ENCODE measurements at places on chromosomes 11 and 22.

- DNase-seq = peak; percentile 21
Measured at GRCh38 chr11:61392981-61393595, 701 bp downstream of the TMEM216 start.

DNA sequence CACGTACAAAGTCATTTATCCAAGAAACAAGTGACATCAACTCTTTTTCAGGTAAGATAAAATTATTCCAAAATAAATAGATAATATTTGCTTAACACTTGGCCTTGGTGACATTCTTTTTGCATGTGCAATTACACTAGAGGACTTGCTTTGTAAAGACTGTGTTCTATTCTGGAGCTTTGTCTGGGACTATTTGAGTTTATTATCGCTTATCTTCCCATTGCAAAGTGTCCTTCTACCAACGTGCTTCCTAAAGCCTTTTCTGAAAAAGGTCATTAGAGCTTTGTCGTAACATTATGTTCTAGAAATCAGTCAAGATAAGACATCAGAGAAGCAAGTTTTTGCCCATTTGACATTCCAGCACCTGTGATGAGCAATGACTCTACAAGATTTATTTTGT is 78.3 kb upstream of the MYO18B start:
- DNase-seq = no peak

DNA sequence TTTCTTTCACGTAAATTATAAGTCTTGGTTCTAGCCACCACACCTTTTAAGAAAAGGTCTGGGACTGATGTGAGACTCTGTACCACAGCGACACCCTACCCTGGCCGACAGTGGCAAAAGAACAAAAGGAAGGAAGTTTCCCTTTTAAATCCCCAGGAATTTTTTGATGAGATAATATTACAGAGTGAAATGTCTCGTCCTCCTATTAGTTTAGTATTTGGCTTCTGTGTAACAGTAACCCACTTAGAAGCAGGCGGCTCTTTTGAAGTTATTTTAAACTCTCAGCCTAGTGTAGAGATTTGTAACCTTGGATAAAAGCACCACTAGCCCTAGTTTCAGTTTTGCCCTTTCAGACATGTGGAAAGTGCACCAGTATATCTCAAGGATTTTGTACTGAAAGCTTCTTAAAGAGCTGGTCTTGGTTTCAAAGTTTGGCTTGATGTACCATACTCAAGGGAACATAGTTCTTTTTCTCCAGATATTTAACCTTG is 84.1 kb downstream of the C22orf31 start:
- no peak for DNase-seq

GRCh38 chr11:45213316-45213665 is 66.9 kb downstream of the PRDM11 start:
- no peak for DNase-seq

DNA sequence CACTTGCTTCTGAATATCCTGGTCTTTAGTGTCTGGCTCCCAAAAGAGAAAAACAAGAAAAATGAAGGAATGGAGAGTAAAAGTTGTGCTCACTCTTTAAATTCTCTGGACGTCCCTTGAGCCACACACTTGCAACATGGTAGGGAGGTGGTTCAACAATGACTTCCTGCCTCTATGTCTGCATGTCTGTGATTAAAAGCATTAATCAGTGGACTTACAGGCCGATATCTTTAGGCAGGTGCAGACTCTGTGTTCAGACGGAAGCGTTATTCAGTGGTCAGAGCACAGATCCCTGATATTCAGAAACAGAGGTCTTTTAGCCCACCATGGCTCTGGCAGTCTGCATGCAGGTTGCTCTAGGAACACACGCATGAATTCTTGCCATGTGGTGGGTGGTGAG is 1920.0 kb upstream of the RAG2 start:
- no peak for DNase-seq

GRCh38 chr11:57775491-57775890 is 13.9 kb downstream of the CTNND1 start:
- no peak for DNase-seq

DNA sequence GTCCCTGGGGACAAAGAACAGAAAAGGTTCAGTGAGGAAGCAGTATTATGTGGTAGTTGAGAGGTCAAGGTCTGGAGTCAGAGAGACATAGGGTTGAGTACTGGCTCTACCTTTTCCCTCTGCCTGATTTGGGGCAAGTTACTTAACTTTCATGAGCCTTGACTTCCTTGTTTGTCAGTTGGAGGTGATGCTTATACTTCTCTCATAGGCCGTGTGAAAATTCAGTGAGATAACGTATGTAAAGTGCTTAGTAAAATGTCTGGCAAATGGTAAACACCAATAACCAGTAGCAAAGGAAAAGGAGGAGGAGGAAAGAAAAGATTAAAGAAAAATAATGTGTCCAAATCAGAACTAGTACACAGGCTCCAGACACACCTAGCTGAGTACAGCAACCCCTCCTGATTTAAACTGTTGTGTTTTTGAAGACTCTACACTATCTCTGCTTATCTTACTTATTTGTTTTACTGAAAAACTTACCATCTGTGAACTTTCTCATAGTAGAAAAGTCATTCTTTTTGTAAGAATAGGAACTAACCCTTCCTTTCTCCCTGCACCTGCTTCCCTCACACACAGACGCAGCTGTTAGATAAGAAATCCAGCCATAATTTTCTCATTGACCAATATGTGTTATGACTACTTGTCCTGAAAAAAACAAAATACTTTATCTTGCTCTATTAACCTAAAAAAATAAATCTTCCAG is 126.9 kb downstream of the CD44 start:
- no peak for DNase-seq

All from right kidney (tissue), 9 donors.